HTR-8/SVneo (cell line): ENCODE measurements at places on chromosomes 2 and 18.
A peak's percentile ranks its signal among the peaks of the same experiment; 100 is the strongest.

DNA sequence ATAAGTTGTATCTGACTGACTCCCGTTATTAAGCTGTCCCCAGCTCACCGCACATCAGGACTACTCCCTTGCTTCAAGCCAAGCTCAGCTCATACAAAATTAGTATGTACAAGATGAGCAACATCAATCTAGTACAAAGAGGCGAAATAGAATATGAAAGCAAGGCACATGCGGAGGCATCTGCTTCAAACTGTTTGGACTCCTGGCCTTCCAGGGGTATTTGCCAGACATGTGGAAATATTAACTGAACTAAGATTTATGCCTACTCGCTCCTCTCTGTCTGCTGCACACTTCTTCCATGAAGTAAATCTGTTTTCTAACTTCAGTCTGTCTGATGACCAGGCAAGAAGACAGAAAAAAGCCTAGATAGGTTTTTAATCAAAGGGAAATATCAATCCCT, 499.8 kb downstream of the PID1 start:
- no peak for DNase-seq

DNA sequence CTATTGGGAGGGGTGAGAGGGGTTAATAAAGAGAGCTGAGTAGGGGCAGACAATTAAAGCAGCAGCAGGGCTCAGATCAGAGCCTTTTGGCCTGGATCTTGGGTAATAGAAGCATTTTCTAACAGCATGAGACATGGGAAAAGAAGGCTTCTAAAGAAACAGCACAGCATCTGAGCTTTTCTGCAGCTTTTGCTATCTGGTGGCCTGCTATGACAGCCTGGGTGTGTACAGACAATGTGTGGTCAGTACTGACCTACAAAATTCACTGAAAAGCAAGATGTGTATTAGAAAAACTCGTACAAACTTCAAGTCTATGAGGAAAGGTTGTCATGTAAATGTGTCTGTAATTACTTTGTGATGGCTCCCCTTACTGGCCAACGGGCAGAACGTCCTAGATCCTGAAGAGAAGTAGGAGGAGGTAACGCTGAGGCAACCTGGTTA, 95.6 kb downstream of the GALNT3 start:
- DNase-seq = peak; percentile 7

DNA sequence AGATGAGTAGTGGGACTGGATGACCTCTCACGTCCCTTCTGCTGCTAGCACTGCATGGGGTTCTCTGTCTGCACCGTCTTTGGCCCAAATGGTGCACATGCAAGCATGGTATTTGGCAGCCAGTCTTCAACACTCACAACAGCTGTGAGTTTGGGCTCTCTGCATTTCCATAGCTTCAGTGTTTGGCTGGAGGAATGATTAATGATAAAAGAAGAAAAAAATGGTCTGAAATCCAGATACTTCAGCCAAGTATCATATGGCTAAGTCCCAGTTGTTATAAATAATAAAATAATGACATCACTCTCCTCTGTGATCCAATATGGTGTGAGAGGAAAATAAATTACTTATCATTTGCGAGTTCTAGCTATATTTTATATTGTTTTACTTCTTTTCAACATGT, 173.3 kb downstream of the DCDC2C start:
- DNase-seq = no peak

GRCh38 chr2:187915810-187916209, 361.6 kb upstream of the TFPI start:
- no peak for DNase-seq

GRCh38 chr2:2921011-2921720, 456.5 kb downstream of the EIPR1 start:
- DNase-seq = no peak

DNA sequence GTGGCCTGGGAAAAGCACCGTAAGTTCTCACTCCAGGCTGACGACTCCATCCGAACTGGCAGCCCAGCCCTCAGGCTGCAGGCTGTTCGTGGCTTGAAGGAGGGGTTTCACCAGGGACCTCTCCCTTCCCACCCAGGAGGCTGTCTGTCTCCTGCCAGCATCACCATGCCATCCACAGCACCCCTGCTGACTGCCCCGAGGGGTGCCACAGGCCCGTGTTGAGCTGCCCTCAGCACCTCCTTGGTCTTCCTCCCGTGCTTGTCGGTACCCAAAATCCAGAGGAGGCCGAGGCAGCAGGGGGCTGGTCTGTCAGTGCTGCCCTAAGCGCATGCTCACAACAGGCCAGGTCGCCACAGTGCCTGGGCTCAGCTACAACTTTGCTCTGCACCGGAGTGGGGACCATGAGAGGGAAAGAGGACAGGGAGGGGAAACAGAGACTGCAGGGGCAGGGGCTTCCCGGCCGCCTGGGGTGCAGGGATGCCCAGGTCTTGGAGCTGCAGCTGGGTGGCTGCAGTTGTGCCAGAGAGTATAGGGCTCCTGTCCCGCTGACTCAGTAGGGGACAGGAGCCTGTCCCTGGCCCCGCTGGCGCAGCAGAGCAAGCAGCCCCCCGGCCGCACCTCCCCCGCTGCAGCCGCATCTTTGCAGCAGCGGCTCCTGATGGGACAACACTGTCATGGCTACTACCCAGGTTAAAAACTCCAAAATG, 963.7 kb upstream of the CRIM1 start:
- DNase-seq = no peak

DNA sequence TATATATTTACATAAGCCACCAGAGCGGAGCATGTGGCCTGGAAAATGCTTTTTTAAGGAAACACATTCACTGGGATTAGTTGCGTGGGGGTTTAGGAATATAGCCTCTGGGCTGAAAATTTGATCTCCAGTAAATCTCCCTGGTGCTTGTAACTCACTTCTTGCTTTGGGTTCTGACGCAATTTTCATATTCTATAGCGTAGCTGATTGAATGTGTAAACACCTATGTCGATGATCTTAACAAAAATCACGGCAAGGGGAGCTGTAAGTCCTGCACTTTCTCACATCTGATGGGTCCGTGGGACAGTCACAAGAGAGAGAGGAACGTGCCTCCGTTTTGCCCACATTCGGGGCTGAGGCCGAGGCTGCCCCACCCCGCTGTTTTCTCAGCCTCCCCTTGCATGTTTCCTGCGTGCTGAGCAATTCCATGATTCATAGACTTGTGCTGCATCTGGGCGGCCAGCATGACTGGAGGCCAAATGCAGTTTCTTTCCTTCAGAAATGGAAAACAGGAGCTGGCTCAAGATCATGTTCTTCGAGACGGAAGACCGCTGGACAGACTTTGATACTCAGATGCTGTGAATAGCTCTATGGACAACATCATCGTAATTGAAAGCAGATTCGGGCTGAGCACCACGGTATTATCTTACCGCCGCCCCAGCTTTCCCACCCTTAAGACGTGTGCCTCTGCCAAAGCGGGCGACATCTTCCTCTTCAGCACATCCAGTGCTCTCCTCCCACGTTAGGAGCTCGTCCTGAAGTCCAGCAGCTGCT, 109.2 kb downstream of the TMEM18 start:
- peak; percentile 42 for DNase-seq

DNA sequence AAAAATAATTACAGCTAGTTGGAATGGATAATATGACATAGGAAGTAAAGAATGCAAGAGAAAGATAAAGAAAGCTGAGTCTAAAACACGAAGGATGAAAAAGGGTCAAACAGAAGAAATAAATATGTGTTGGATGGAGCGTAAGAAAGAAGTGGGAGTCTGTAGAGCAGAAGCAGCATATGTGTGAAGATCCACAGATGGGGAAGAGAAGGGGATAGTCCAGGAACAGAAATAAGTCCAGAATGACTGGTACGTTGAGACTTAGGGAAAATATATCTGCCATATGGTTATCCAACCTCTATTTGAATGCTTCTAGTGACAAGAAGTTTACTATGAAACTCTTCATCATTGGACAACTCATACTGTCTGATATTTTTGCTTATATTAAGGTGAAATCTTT, 18.0 kb downstream of the ABCA12 start:
- no peak for DNase-seq

GRCh38 chr2:226334981-226335720, 464.5 kb downstream of the IRS1 start:
- DNase-seq = no peak

GRCh38 chr2:54601339-54601738, 122.1 kb upstream of the EML6 start:
- no peak for DNase-seq

DNA sequence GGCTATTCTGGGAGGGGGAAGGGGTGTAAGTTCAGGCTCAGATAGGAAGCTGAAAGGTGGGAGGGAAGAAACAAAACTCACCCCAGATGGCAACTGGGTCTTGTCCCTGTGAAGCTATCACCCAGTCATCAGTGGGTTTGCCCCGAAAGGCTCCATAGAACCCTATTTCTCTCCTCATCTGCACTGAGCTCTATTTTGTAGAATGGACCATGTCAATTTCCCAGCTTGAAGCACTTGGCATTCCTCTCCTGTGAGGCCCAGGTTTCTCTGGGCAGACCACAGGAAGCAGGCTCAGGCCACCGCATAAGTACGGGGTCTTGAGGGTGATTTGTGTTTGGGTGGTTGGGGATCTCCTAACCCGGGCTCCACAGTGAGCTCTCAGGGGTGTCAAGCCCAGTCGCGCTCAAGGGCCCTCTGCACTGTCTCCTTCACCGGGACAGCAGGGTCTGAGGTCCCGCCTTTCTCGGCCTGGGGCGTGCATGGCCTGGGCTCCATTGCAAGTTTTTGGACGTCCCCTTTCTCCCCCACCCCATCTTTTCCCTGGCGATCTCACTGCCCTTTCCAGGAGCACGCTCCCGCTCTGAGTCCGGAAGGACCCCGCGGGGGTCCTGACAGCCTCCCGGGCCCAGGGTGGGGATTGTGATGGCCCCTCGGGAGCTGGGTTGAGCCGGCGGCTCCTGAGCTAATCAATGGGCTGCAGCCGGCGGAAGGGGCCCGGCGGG, 27.3 kb upstream of the NOTO start:
- DNase-seq = no peak

- DNase-seq = no peak
These were observed 559.3 kb upstream of the ID2 start for GRCh38 chr2:8122520-8122919.

DNA sequence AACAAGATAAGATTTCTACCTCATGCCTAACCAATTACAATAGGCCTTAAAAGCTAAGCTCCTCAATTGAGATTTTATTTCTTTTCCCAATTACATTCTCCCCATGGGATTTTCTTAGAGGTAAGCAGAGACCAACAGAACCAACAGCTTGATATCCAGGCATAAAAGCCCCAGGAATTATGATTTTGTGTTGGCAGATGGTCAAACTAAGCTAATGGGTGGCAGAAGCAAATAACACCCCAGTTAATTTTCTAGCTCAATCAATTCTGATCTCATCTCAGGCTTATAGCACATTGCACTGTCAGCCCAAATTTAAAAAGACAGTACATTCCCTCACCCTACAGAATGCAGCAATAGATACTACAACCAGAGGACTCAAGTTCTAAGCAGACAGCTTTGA, 156.4 kb downstream of the NRXN1 start:
- DNase-seq = no peak

GRCh38 chr2:20185176-20186022, 39.5 kb downstream of the SDC1 start:
- DNase-seq = peak; percentile 78

DNA sequence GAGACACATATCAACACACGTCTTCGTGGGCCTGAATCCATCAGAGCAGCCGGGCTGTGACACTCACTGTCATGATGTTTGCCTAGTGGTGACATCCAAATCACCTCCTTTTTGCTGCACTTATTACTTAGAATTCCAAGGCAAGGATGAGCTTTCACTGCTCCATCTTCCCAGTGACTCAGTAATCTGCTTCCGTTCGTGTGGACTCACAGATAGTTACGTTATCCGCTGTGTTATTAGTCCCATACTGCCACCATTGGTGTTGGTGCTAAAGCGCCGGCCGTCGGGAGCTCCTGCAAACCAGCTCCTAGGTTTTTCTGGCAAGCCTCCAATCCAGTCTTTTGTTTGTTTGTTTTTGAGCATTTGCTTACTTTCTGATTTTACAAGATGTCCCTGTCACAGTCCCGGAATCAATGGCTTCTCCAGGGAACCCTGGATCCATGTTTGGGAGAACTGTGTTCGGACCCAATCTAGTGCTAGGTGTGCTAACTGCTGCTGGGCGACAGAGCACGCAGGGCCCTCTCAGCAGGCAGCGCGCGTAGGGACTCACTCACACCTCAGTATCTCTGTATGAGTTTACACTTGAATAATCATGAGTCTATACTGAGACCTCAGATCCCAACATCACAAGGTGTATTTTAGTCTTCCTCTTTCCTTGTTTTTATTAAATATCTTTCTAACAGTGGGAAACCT, 42.6 kb downstream of the HDAC4 start:
- no peak for DNase-seq

DNA sequence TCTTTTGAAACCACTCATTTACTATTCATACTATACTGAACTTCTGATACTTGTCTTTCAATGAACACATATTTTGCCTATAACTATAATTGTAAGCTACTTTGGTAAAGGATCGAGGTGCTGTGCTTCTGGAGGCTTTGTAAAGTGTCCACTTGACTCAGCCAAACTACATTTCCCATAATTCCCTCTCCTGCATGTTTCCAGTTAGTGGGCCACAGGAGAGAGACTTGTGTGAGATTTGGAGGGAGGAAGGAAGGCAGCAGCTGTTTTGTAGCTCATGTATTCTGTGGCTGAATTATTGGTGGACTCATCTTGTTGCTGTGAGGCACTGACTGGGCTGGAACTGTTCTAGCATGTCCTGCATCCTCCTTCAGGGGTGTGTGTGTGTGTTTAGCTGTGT, 328.8 kb downstream of the ARL6IP6 start:
- DNase-seq = no peak

- no peak for DNase-seq
These were observed 36.5 kb upstream of the CDH19 start for GRCh38 chr18:66640431-66640830.

DNA sequence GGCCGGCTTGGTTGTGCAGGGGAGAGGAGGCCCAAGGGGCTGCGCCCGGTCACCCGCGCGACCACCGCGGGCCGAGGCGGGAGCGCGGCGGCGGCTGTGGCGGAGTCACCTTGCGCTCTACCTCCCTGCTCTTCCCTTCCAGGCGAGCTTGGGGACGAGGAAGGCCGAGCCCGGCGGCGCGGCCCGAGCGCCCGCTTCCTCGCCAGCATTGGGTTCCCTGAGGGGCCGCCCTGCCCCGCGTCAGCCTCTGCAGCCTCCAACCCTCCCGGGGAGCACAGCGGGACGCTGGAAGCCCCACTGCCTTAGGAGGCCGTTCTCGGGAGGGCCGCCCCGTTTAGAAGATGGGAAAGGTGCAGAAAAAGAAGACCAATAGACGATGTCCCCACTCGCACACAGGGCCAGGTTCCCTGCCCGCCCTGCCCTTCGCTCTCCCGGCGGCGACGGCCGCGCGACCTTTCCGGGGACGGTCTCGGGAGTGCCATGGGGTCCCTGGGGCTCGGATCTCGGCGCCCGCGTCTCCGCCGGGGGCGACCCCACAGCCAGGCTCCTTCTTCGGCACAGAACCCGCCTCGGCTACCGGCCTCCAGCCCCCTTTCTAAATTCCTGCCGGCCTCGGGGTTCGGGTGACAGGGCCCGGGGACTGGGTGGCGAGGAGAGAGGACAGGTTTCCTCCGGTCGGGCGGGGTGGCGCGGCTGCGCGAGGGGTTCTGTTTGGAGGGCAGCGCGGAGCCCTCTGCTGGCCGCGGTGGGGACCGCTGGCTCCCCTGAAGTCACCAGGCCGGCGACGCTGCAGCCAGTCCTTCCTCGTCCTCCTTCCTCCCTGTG, 85.5 kb downstream of the HS6ST1 start:
- DNase-seq = peak; percentile 88

GRCh38 chr2:28972778-28973335, 8.2 kb upstream of the TOGARAM2 start:
- no peak for DNase-seq
